ENCODE measurements at places on chromosomes 16 and 17. TPM values are rescaled to one million over a fixed set of nuclear protein-coding genes. Genes with fewer than 3 reads are reported as not detected.

The TM4SF5 gene
- not detected for total RNA-seq

- no peak for DNase-seq
Observed at GRCh38 chr16:75083813-75084212, 32.8 kb downstream of the LDHD start.

The PRRT2 gene
- total RNA-seq = 1.5 TPM

The SRCAP gene
- total RNA-seq = 59.7 TPM
